ENCODE measurements at places on chromosomes 11 and 22.

DNA sequence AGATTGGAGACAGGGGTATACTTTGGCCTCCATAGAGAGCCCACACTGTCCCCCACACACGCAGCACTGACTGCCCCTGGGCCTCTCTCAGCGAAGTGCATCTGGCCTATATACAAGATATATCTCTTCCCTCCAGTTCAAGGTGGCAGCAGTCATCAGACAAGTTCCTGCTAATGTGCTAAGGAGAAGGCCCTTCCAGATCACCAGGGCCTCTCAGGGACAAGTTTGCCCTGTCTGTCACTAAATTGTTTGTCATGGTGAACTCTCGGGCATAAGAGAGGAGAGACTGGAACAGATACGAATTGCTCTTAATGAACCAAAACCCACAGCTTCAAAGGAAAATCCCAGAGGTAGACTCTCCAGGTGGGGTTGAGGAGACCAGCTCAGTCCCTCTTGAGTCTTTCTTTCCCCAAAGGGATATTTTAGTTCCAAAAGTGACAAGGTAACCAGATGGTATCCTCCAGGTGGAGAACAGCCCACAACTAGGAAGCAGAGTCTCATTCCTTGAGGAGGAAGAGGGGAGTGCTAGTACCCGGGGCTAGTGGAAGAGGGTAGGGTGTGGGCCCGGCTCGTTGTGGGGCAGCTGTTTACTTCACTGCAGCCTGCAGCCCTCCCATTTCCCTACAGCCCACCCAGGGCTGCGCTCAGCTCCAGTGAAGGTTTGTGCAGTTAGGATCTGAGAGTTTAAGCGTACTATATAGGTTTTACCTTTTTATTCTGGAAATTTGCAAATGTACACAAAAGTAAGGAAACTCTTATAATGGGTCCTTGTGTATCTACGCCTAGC, 2.2 kb upstream of the SLC35C1 start:
- DNase-seq, result no peak

DNA sequence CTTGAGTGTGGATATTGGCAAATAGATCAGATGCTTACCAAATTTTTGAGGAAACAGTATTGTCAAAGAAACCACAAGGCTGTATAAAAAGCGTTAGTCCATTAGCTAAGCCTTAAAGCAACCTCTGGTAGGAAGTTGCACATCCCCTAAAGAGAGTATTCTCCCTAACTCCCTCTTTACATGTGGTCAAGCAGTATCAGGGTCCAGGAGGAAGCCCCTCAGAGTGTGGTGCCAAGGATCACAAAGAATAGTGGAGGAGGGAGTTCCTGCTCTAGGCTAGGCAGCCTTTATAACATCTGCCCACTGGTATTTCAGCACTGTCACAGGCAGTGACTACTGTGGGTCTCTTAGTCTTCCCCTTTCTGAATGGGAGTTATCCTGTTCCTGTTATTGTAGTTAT, 18.8 kb upstream of the AMPD3 start:
- DNase-seq, result no peak

GRCh38 chr11:99979042-99979441, 708.0 kb upstream of the ARHGAP42 start:
- no peak for DNase-seq

- no peak for DNase-seq
These were observed 108.2 kb downstream of the WNT7B start for GRCh38 chr22:45868571-45869339.

GRCh38 chr11:60942219-60942618, 9.8 kb downstream of the SLC15A3 start:
- DNase-seq, result no peak

GRCh38 chr11:8624698-8625097, 30.7 kb upstream of the STK33 start:
- no peak for DNase-seq

DNA sequence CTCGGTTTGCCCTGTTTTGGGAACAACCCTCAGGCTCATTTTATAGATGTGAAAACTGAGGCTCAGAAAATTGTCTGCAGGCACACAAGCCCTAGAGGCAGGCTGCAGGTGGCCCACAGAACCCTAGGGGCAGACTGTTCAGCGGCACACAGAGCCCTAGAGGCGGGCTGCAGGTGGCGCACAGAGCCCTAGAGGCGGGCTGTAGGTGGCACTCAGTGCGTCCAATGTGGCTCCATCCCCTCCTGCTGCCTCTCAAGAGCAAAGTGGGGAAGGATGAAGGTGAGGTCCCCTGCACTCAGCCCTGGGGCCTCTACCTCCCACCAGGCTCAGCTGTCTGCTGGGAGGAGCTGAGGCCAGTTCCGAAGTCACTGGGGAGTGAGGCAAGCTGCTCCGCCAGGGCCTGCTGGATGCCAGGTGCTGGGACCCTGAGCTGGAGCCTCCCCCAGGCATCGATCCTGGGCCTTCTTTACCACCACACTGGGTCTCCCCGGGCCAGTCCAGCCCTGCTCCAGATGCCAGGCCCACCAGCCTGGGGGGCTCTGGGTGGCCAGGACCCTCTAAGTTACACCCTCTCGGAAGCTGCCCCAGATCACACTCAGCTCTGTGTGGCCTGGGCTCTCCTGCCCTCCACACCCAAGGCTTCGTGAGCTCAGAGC, 2.3 kb downstream of the ACY3 start:
- peak; percentile 14 for DNase-seq

- no peak for DNase-seq
These were observed 55.1 kb downstream of the AAMDC start for GRCh38 chr11:77876045-77876444.

Data from NCI-H2107 (cell line).